ENCODE measurements at places on chromosomes 4 and X.

GRCh38 chr4:3136454-3136853 is 62.0 kb downstream of the HTT start:
- DNase-seq = no peak

GRCh38 chr4:125833-126232 is 1.5 kb downstream of the ZNF718 start:
- DNase-seq = no peak

GRCh38 chrX:35046660-35047296 is 104.2 kb downstream of the FAM47B start:
- DNase-seq = no peak

GRCh38 chrX:21991504-21991903 is 40.6 kb upstream of the PHEX start:
- no peak for DNase-seq

DNA sequence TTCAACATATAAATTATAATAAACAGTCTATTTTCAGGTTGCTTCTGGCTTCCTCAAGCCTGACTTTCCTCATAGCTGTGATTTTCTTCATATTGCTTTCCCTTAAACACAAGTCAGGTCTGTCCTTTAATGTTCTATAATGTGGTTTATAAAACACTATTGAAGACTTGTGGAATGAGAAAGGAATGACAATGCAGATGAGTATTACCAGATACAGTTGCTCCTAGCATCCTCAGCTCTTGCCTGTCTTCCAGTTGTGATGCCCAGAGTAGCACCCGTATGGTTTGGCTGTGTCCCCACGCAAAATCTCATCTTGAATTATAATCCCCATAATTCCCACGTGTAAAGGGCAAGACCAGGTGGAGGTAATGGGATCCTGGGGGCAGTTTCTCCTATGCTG is 265.7 kb upstream of the BOD1L1 start:
- no peak for DNase-seq

GRCh38 chr4:179398414-179398813 is 1956.2 kb upstream of the AGA start:
- DNase-seq = no peak

All from NCI-H526 treated with DMSO at 0.1 percent for 48 hours (cell line).